NT2/D1 (cell line): ENCODE measurements at places on chromosomes 1 and 21.

GRCh38 chr1:106465666-106466065 is 590.8 kb upstream of the PRMT6 start:
- no peak for DNase-seq

- no peak for DNase-seq
These were observed 44.9 kb downstream of the SYT6 start for GRCh38 chr1:114108751-114109255.

GRCh38 chr1:152886085-152886484 is 8.0 kb downstream of the SMCP start:
- no peak for DNase-seq

GRCh38 chr1:220528679-220529501 is 954 bp downstream of the MARK1 start:
- peak; percentile 22 for DNase-seq

DNA sequence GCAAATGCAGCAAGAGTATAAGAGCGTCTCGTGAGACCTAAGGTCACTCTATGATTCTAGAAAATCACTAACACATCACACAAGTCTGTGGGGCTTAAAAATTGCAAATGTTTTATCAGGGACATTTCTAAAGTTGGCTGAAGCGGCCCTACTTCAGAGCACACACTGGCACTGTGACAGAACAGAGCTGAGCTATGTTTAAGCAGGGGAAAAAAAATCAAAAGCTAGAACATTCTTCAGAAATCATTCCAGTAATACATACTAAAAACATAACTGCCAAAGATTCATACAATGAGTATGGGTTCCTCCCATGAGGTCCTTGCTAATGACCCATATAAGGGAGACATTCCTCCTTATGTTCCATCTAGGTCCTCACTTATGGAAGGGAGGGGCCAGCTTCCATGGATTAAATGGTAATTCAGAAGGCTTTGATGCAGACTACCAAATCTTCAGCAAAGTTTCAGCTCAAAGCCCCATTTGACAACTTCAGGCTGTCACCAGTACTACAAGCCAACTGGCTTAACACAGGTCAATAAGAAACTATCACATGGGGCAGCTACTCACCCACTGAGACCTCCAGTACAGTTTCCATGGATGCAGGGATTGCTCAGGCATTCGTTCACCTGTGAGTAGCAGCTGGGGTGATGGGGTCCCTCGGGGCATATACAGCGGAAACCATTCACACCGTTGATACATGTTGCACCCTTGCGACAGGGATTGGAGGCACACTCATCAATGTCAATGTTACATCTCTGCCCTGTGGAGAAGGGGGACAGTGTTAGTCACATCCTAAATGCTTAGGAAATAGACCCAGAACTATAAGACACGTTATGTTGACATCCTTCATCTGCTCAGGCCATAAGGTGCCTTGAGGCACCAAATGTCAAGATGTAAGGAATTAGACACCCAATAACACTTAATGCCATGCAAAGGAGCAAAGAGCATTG is 58.4 kb upstream of the ADAM30 start:
- no peak for DNase-seq

DNA sequence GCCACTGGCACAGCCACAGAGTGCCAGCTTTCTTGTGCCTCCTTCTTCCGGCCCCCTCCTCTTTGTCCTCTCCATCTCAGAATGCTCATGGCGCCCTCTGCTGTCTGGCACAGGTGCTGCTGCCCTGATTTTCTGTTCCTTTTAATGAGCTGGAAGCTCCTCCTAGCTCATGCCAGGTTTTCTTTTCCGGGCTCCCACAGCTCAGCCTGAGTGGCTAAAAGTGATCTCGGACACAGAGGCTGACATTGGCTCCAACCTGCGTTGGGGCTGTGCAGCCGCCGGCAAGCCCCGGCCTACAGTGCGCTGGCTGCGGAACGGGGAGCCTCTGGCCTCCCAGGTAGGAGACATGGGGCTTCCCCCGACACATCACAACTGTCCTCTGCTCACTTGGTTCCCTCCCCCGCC is 18.7 kb downstream of the CNTN2 start:
- DNase-seq, result peak; percentile 83

DNA sequence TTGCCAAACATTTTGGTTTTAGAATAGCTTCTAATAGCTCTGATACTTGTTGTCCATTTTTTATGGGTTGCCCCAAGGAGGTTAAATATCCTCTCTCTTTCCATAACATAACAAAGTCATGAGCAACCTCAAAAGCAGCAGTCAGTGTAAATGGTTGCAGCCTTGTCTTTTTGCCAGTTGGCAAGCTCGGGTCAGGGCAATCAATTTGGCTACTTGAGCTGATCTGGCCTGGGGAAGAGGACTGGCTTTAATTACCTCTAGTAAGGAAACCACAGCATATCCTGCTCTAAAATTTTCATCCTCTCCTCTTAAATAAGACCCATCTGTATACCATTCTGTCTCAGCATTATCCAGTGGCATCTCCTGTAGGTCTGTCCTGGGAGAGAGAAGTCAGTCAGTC is 21.2 kb upstream of the FMO4 start:
- DNase-seq, result no peak

GRCh38 chr1:237562242-237562823 is 328.4 kb downstream of the ZP4 start:
- DNase-seq, result peak; percentile 86

DNA sequence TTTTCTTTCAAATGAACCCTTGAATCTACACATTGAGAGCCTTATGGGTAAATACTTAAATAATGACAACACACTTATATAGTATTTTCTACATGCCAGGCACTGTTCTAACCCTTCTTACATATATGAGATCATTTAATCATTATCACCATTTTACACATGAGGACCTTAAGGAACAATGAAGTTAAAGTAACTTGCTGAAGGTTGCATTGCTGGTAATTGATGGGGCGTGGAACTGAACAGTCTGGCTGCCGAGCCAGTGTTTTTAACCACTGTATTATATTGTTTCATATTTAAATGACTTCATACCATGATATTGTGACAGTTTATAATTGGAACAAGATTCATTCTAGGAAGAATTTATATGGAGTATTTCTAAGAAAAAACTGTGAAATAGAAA is 111.9 kb upstream of the TENT5C start:
- no peak for DNase-seq

DNA sequence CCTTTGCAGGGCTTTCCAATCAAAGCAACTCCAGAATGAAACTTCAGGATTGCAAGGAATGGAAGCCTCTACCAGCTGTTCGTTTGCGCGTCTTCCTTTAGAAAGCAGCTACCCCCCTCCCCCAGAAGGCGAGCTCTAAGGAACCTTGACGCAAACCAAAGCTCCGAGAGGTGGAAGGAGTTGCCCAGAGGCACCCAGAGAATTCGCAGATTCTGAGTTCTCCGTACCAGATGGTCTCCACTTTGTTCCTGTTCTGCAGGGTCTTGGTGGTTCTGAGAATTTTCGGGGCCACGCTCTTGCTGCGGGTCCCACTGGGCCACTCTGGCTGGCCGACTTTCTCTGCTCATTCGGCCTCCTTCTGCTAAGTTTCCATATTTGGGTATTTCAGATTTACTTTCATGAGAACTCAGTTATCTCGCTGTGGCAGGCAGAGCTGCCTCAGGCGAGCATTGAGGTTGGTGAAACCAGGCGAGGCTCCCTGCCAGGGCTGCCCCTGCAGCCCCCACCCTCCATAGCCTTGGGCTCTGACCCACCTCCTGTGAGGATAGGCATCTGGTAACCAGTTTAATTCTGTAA is 801 bp downstream of the TRAF5 start:
- DNase-seq, result peak; percentile 50

GRCh38 chr1:143497374-143497747 is 474.4 kb downstream of the FAM72C start:
- DNase-seq, result no peak

GRCh38 chr1:29043274-29043965 is 80.3 kb downstream of the TMEM200B start:
- no peak for DNase-seq

DNA sequence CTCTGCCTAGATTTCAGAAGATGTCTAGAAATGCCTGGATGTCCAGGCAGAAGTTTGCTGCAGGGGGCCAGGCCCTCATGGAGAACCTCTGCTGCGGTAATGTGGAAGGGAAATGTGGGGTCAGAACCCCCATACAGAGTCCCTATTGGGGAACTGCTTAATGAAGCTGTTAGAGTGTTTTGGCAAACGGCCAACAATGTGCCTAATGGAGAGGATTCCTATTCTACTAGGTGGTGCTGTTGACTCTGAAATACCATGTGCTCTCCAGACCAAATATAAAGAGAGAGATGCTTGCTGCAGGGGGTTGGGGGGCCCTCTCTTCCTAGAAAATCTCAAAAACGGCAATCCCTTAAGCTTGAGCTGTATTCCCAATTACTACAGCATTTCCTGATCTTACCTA is 57.1 kb upstream of the DR1 start:
- DNase-seq, result no peak

- DNase-seq, result no peak
These were observed 2.2 kb downstream of the RPS8 start for GRCh38 chr1:44777547-44777946.

DNA sequence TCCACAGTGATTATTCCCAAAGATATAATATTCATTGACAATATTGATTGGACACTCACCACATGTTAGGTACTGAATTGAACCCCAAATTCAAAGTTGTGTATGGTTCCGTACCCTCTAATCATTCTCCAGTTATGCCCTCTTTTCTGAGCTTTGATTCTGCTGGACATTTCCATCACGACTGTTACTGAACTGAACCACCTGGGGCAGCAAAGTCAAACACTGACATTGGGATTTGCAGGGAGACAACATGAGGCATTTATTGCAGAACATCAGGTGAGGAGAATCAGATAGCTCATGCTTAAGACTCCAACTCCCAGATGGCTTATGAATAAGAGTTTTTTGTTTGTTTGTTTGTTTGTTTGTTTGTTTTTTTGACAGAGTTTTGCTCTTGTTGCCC is 420.9 kb downstream of the DISC1 start:
- no peak for DNase-seq

- DNase-seq, result no peak
These were observed 8.4 kb upstream of the VCAM1 start for GRCh38 chr1:100710906-100711682.

- DNase-seq, result peak; percentile 88
These were observed 258.3 kb downstream of the ATG4C start for GRCh38 chr1:63042278-63042677.

DNA sequence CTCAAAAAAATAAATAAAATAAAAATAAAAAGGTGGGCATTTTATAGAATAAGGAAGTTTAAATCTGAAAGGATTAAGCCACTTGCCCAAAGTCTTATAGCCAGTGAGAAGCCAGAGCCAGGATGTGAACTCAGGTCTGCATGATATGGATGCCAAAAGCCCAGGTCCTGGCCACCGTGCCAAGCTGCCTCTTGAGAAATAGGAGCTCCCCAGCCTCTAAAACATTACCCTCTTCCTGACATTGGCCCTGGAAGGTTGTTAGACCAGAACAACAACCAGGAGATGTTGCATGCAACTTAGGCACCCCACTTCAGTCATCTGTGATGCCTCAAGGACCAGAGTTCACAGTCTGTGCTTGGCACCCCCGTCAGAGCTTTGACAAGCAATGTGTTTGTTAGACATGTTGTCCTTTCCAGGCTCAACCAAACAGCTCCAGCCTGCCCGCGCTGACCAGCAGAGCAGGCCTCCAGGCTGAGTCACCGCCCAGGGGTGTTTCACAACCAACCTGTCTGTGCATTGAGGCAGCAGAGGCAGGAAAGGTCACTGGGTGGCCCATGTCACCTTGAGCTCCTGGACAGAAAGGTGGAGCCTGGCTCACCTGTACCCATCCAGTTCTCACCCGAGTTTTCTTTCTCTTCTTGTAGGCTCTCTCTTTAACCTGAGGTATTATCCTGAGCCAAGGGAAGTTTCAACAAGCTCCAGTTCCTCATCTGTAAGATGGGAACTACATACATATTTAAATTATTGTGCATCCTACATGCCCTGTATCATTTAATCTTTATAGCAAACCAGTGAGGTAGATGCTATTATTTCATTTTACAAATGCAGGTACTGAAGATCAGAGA is 14.9 kb upstream of the MED18 start:
- no peak for DNase-seq

GRCh38 chr1:3939242-3940080 is 39.4 kb upstream of the C1orf174 start:
- DNase-seq, result no peak

GRCh38 chr1:113073479-113073950 is 517 bp downstream of the LRIG2 start:
- peak; percentile 57 for DNase-seq

GRCh38 chr21:44724926-44725325 is 13.6 kb upstream of the TSPEAR start:
- DNase-seq, result no peak

- no peak for DNase-seq
These were observed 2.8 kb upstream of the FAM131C start for GRCh38 chr1:16076031-16076864.

- DNase-seq, result no peak
These were observed 16.4 kb downstream of the EIF4G3 start for GRCh38 chr1:21160263-21160796.

- peak; percentile 48 for DNase-seq
These were observed 456.6 kb downstream of the RPS6KC1 start for GRCh38 chr1:213507472-213508223.

DNA sequence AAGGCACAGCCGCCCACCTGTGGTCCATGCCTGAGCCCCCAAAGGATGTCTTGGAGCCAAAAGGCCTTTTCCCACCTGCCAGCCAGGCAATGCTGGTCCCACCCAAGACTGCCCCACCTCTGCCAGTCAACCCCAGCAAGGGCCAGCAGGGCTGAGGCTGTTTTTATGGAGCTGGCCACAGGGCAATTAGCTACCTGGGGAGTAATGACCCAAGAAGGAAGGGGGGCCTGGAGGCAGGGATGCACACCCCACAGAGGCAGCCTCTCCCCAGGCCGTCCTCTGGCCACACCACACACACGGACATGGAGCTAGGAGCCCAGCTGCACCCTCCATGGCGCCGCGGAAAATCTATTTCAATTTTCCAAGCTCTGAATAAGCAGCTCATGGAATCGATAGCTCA is 27.2 kb downstream of the CHD5 start:
- no peak for DNase-seq

GRCh38 chr1:30901798-30902581 is 6.6 kb downstream of the SDC3 start:
- DNase-seq, result no peak

GRCh38 chr1:43706598-43707189 is 642 bp upstream of the ST3GAL3 start:
- peak; percentile 48 for DNase-seq

DNA sequence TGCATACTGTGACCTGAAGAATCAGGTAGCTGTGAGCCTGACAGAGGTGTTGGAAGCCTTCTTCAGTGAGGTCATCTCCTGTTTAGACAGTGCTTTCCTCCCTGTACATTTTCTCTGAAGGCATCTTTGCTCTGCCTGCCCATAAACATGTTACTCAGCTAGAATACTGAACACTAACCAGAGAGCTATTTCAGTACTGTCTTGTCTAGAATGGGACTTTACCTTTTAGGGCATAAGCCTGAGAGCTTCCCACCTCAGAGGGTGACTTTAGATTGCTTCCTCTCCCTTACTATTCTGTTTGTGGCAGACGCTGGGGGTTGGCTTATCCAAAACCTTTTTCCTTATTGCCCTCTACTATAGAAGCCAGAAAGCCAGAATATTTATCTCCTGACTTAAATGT is 23.3 kb upstream of the ZNF326 start:
- DNase-seq, result no peak

GRCh38 chr1:116861137-116861536 is 48.6 kb upstream of the PTGFRN start:
- DNase-seq, result peak; percentile 68

GRCh38 chr21:44332383-44332782 is 6.8 kb downstream of the CFAP410 start:
- DNase-seq, result no peak
